ENCODE measurements at places on chromosomes 6 and 20. TPM values are rescaled to one million over a fixed set of nuclear protein-coding genes. Genes with fewer than 3 reads are reported as not detected.

The FAM217A gene
- not detected for polyA plus RNA-seq

The LRFN2 gene
- polyA plus RNA-seq: not detected

The SLC17A2 gene
- polyA plus RNA-seq: not detected

The TXNDC5 gene
- polyA plus RNA-seq: 38.6 TPM

The STX11 gene
- 18.2 TPM for polyA plus RNA-seq

The VIP gene
- polyA plus RNA-seq: not detected

The ZC3H12D gene
- 10.3 TPM for polyA plus RNA-seq

The C6orf58 gene
- polyA plus RNA-seq: not detected

The GPR6 gene
- not detected for polyA plus RNA-seq

The TGM3 gene
- not detected for polyA plus RNA-seq

The ZNFX1 gene
- polyA plus RNA-seq: 54.1 TPM

The XKR7 gene
- polyA plus RNA-seq: not detected

GRCh38 chr6:39166189-39166911 is 51.4 kb upstream of the SAYSD1 start:
- peak; percentile 68 for DNase-seq

DNA sequence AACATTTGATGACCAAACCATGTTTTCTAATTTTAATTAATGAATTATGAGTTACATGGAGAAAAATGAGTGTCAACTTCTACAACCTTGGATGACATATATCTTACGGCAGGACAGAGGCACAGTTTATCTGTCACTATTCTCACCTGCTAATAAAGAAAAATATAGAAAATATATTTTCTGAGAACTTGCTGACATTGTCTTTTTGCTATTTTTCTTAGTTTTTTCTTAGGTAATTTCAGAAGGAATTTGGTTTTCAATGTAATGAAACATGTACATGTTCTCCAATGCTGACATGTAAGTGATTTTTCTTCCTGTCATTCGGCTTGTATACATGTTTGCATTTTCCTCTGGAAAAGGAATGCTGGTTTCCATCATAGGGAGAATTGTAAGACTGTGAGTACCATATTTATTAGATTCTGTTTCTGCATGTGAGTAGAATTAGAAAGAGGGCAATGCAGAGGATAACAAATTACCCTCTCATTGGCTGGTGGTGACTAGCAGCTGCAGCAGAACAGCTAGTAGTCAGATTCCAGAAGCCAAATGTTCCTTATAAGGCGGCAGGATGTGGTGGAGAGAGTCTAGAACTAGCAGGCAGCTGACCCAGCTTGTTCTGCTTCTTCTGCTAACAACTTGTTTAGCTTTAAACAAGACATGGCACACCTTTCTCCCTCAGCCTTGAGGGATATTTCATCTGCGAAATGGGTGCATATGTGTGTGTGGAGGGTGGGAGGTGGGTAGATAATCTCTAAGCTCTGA is 132.8 kb upstream of the SPACA1 start:
- no peak for DNase-seq

DNA sequence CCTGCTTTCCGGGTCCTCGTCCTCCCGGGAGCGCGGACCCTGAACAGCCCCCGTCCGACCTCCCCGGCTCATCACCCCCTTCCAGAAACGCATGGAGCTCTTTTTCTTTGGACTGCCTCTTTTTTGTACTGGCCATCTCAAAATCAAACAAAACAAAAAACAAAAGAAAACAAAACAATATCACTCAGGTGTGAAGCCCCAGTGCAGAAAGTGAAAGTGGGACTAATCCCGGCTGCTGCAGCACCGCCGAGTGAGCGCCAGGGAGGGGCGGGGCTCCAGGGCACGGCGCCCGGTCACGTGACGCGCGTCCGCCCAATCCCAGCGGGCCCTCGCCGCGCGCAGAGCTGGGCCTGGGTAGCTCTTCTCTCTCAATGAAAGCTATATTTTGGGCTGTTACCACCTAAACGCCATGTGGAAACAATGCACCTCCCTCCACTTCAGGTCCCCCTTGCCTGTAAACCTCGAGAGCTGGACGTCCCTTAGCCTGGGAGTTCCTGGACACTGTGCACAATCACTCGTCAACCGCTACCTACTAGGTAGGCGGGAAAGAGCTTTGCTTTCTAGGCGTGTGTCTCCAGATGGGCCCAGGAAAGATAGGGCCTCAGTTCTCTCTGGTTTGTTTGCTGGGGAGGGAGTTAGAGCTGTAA is 93.7 kb upstream of the PRDM1 start:
- DNase-seq: peak; percentile 89

DNA sequence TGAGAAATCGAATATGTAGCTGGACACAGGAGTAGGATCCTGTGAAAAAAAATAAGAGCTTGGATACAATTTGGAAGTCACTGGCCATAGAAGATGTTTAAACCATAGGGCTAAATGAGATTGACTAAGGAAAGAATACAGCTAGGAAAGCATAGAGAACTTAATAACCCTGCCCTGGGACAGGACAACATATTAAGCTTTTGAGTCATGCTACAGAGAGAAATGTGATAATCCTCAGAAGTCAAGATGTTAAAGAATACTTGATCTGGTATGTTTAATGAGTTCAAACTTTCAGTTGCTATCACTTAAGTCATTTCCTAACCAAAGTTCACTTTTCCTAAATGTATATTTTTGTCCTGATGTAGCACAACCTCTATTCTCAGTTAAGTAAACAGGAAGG is 154.6 kb upstream of the TSHZ2 start:
- no peak for DNase-seq

DNA sequence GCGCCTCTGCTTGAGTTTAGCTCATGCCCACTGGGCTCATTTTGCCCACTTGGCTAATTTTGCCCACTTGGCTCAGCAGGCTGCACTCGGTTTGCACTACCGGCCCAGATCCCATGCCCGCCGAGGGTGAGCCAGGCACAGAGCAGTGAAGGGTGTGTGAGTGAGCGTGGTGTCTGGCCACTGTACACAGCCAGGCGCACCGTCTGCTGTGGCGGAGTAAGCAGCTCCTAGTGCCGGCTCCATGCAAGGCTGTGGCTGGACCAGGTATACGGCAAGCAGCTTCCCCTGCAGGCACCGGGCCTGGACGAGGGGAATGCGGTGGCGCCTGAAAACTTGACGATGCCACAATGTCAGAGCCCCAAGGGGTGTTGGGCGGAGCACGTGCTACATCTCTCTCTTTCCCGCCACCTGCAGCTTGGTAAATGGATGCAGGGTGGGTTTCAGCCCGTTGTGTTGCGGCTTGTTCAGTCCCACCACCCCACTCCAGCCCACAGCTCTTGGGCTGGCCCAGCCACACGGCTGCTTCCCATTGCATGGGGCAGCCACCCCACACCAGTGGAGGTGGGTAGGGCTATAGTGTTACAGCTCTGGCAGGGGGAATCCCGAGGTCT is 9.9 kb downstream of the OR2B6 start:
- no peak for DNase-seq

DNA sequence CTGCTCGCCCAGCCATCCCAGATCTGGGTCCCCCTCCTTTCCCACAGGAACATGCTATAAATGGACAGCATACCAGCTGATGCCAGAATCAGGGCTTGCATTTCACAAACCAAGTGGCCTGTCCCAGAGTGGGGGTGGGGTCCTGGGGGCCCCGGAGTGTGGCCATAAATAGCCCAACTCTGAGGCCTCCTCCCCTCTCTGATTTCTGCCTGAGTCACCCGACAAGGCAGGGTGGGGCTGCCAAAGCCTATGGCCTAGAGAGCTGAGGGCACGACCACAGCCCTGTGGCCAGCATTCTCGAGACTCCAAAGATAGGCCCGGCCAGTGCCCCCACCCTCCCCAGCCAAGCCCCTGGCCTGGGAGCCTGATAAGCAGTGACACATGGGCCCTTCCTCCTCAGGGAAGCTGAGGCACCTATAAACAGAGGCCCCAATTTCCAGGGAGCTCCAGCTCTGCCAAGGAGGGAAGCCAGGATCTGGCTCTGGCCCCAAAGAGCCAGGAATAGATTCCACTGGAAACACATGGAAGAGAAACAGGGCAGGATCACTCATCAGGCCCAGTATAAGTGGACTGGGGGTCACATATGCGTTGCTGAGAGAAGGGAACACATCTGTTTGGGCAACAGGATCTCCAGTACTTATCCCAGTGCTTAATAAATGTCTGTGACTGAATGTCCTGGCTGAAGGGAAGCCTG is 20.3 kb downstream of the SNTA1 start:
- no peak for DNase-seq

DNA sequence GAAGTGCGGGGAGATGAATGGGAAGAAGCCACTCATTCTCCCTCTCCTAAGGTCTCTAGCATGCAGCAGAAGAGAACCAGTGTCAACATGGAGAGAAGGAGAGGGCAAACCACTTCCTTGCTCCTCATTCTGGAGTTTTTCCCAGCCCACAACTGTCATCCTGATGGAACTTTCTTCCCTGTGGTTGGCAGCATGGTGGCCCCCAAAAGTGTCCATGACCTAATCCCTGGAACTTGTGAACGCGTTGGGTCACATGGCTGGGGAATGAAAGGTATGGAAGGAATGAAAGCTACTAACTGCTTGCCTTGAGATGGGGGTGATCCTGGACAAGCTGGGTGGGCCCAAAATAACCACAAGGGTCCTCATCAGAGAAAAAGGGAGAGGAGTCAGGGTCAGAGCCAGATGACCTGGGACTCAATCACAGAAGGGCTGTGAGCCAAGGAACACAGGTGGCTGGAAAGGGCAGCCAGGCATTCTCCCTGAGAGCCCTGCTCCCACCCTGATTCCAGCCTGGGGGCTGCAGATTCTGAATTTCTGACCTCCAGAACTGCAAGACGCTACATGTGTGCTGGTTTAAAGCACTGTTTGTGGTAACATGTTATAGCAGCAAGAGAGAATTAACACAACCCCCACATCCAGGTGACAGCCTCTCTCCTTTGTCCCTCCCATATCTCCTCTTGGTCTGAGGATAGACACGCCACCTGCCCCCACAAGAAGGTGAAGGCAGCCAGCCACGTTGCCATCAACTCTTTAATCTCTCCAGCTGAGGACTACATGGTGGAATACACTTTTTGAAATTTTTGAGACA is 63.2 kb downstream of the PYGB start:
- no peak for DNase-seq

DNA sequence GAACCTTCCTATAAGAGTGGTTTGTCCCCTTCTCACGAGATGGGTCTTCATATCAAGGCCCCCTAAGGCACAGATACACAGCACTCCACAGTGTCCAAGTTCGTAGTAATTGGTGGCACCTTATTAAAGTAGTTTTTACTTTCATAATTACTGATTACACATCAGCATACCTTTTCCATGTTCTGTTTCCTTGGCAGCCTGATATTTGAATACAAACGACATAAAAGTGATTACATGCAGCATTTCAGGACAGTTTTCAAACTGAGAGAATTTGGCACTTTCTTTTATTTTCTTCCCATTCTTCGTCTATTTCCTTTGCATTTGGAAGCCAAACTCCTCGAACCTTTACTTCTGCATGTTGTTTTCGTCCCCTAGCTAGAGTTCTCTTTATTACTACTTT is 139.7 kb downstream of the MTHFD1L start:
- no peak for DNase-seq

DNA sequence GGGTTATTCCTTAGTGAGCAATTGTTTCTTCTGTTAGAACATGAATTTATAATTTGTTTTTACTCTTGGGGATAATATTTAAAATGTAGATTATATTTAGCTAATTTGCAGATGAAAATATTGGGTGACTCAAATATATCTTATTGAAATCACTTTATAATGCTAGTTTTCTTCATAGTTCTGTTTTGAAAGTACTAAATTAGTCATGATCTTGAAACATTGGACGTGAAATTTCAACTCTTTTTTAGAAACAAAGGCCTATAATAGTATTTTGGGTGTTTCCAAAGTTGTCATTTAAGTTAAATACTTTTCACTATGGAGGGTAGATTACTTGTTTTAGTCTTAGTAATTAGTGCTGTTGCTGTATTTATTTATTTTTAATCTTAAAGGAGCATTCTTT is 250.9 kb downstream of the UTRN start:
- DNase-seq: no peak

DNA sequence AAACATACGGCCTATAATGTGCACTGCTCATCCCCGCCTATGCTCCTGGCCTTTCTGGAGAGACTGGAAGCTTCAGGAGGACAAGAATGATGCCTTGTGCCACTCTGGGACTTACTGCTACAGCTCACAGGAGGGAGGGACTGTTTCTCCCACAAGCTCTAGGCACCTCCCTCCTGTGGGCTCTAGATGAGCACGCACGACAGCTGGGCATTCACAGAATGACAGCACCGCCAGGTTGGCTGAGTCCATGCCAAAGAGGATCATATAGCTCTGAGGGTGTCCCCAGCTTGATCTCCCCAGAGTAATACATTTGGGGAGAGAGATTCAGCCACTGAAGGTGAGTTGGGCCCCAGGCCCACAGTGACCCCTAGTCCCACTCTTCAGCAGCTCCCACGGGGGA is 10.1 kb upstream of the PGC start:
- no peak for DNase-seq

GRCh38 chr6:167559675-167560479 is 235.0 kb downstream of the TTLL2 start:
- no peak for DNase-seq

GRCh38 chr6:15503346-15503680 is 159.5 kb downstream of the DTNBP1 start:
- no peak for DNase-seq

- no peak for DNase-seq
Measured at GRCh38 chr20:58565461-58566175, 50.4 kb upstream of the APCDD1L start.

DNA sequence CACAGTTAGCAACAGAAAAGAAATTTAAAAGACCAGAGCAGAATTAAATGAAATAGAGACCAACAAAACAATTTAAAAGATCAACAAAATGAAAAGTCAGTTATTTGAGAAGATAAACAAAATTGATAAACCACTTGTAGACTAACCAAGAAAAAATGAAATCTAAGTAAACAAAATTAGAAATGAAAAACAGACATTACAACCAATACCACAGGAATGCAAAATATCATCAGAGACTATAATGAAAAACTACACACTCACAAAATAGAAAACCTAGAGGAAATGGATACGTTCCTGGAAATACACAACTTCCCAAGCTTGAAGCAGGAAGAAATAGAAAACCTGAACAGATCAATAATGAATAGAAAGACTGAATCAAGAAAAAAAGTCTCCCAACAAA is 97.8 kb downstream of the WDR27 start:
- DNase-seq: no peak

DNA sequence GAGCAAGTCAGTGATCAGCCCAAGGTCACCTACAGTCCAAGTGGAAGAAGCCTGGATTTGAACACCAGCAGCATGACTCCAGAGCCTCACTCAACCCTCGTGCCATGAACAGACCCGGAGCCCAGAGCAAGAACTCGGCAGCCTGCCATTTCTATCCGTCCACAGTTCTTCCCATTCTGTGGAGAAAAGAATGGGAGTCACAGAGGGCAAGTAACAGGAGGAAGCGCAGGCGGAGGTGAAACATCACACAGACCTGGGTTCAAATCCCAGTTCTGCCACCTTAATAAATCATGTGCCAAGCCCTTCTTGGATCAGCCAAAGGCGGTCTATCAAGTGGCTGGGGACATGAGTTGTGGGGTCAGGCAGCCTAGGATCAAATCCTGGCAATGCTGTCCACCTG is 4.3 kb downstream of the PREX1 start:
- no peak for DNase-seq

All from CD4-positive, CD25-positive, alpha-beta regulatory T cell (primary cell).